Esophagus squamous epithelium (tissue), 5 donors: ENCODE measurements at places on chromosomes 1 and 21.

DNA sequence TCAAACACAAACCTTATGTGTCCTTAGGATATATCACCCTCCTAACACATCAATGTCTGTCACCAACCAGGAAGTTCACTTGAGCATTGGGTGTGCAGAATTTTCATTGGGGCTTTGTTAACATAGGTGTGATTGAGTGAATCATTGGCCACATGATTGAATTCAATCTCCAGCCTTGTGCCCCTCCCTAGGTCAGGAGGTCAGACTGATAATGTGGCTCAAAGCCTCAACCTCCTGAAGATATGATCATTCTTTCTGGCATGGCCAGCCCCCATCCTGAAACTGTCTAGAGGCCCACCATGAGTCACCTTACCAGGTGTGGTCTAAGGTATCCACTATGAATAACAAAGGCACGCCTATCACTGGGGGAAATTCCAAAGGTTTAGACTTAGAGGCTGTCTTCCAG lies 90.1 kb downstream of the PKN2 start:
- no peak for DNase-seq

DNA sequence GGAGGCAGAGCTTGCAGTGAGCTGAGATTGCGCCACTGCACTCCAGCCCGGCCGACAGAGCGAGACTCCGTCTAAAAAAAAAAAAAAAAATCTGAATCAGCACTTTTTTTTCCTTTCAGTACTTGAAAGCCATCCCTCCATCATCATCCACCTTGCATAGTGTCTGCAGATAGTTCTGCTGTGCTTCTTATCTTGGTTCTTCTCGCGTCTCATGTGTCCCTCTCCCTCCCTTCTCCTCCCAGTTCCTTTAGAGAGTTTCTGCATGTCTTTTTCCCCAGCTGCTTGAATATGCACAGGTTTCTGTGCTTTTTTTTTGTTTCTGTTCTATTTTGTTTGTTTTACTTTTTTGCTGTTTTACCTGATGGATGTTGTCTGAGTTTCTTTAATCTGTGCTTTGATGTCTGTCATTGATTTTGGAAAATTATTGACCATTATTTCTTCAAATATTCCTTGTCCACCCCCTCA lies 3.9 kb upstream of the COL18A1 start:
- DNase-seq: no peak

DNA sequence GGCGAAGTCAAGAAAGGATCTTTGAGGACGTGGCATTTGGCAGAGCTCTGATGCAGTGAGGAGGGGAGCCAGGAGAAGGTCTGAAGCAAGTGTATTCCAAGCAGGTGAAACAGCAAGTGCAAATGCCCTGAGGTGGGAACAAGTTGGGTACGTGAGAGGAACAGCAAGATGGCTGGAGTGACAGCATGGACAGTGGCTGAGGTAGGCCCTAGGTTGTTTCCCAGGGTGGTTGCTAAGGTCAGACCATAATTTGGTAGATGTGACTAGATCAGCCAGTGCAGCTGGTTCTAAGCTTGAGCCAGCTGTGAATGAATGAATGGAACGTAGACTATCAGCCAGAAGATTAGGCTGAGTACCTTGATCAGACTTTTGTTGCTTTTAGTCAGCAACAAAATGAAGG lies 37.5 kb upstream of the JUN start:
- no peak for DNase-seq

DNA sequence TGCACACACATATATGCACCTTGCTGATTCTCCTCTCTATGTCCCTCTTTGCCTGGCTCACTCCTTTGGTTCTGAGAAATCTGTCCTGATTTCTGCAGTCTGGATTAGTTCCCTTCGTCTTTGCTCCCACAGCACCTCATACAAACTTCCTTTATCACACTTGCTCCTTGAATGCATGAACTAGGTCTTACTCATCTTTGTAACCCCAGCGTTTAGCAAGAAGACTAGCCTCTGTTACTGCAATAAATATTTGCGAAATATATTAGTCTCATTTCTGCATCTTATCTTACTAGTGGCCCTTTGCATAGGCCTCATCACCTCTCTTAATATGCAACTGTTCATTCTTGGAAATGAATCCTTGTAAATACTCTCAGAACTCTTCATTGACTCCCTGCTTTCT lies 11.4 kb downstream of the SMYD2 start:
- DNase-seq: no peak
